Neuronal stem cell (in vitro differentiated cells): ENCODE measurements at places on chromosomes 11 and 22.

- no peak overlapping the region for H3K27ac ChIP-seq
- no peaks in the 10 kb centered on the region for H3K36me3 ChIP-seq
- H3K4me1 ChIP-seq = no peaks in the 10 kb centered on the region
- no peaks in the 10 kb centered on the region for H3K27me3 ChIP-seq
- DNase-seq = no peak
Measured at GRCh38 chr11:59857439-59858434, 8.6 kb downstream of the TCN1 start.

DNA sequence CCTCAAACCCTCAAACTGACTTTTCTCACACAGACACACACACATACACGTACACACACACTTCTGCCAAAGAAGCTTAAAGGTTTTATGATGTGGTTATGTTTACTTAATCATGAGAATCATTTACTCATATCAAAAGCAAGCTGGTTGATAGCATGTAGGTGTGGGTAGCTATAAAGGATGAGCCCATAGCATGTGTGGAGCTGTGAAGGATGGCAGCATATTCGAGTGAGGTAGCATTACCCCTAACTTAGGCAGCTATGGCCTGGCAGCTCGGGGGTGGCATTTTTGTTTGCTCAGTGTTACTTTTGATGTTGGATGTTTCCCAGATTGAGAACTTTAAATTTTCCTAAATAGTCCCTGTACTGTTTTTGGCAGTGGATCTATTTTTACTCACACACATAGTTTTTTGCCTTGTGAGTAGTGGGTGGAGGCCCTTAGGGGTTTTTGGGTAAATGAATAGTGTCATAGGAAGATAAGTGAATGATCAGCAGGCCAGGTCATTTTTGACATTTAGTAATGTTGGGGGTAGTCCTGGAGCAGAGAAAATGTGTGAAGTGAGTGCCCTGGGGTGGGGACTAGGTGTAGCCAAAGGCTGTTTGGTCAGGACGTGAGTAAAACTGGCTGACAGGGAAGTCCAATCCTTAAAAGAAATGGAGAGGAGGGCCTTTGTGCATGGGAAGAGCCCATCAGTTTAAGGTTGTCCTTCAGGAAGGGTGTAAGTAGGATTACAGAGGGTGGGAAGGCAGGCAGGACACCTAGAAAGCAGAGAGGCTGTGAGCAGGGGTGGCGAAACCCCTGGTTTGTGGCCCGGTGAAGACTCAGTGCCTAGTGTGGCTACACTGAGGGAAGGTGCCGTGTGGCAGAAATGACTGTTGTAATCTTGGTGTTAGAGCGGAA is 7.1 kb downstream of the YWHAH start:
- no peak overlapping the region for H3K4me3 ChIP-seq
- H3K27ac ChIP-seq = no peak overlapping the region
- DNase-seq = no peak
- no peaks in the 10 kb centered on the region for H3K27me3 ChIP-seq
- peaks cover 17% of the 10 kb centered on the region for H3K36me3 ChIP-seq

DNA sequence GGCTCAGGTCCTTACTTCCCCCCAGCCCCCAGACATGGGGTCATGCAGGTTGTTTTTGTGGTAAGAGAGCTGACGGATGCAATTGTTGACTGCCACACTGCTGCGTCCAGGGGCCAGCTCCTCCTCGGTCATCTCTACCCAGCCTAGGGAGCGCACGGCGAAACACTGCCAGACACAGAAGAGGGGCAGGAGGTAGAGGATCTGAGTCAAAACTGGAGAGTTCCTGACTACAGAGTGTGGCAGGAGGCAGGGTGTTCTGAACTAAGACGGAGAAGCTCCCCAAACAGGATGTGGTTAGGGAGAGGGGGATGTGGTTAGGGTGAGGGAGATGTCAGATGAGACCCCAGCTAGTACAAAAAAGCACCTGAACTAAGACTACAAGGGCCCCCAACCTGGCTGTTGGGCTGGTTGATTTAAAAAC is 12.3 kb downstream of the SMPD1 start:
- no peaks in the 10 kb centered on the region for H3K27me3 ChIP-seq
- peaks cover 31% of the 10 kb centered on the region for H3K36me3 ChIP-seq
- DNase-seq = no peak
- no peak overlapping the region for H3K27ac ChIP-seq
- peaks cover 37% of the 10 kb centered on the region for H3K4me1 ChIP-seq

DNA sequence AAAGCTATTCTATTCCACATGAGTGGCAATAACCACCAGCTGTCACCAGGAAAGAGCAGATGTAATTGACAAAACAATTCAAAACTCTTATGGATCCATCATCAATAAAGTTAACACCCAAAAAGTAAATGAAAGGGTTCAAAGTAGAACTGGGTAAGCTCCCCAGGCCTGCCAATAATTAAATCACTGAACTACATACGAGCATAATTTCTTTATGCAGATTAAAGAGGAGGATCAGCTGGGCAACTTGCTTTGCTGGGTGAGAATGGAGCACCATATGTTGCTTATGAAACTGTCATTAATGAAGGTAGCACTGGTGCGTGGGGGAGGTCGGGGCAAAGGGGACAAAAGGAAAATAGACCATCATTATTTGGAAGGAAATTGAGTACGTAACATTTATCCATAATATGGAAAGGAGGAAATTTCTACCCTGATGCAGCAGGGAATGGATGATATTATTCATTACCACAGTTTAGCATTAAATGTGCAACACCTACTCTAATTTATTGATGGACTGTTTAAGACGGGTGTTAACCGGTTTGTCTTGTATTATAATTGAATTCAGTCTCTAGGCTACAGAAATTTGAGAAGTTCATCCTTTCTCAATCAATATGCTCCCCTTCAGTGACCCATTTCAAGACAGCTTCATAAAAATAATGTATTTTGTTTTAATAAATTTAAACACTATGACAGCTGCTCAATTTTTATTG is 315.9 kb downstream of the CADM1 start:
- no peak overlapping the region for H3K27ac ChIP-seq
- no peaks in the 10 kb centered on the region for H3K27me3 ChIP-seq
- no peaks in the 10 kb centered on the region for H3K4me1 ChIP-seq
- DNase-seq = no peak
- no peaks in the 10 kb centered on the region for H3K36me3 ChIP-seq

- no peak for DNase-seq
- no peak overlapping the region for H3K27ac ChIP-seq
- no peak overlapping the region for H3K4me3 ChIP-seq
- peaks cover 19% of the 10 kb centered on the region for H3K27me3 ChIP-seq
- H3K4me1 ChIP-seq = no peaks in the 10 kb centered on the region
Measured at GRCh38 chr11:1892116-1892515, 421 bp upstream of the PRR33 start.

GRCh38 chr11:28038775-28039174 is 69.2 kb downstream of the KIF18A start:
- H3K27me3 ChIP-seq = no peaks in the 10 kb centered on the region
- no peak for DNase-seq
- H3K36me3 ChIP-seq = peaks cover 4% of the 10 kb centered on the region
- H3K4me1 ChIP-seq = no peaks in the 10 kb centered on the region
- no peak overlapping the region for H3K4me3 ChIP-seq

- H3K27ac ChIP-seq = no peak overlapping the region
- DNase-seq = no peak
- H3K4me1 ChIP-seq = no peaks in the 10 kb centered on the region
- H3K4me3 ChIP-seq = no peak overlapping the region
Measured at GRCh38 chr11:101912823-101913284, 2.0 kb upstream of the CEP126 start.

- no peak overlapping the region for H3K4me3 ChIP-seq
- no peaks in the 10 kb centered on the region for H3K36me3 ChIP-seq
- H3K27me3 ChIP-seq = no peaks in the 10 kb centered on the region
- no peaks in the 10 kb centered on the region for H3K4me1 ChIP-seq
Measured at GRCh38 chr11:60803273-60803936, 18.3 kb downstream of the MS4A10 start.

DNA sequence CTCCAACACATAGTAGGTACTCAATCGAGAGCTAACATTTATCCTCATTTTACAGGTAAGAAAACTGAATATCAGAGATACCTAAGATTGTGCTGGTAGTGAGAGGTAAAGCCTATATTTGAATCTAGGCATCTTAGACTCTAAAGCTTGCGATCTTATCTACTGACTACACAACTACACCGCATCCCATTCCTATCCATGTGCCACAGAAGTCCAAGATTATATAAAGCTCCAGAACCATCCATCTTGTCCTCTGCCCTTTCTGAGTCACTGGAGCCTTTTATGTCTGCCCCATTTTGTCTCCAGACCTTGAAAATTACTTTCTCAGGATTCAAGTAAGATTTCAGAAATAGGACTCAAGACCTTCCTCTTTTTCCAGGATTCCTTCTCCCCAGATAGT is 84.4 kb downstream of the OR5AK2 start:
- H3K36me3 ChIP-seq = no peaks in the 10 kb centered on the region
- DNase-seq = no peak
- no peaks in the 10 kb centered on the region for H3K4me1 ChIP-seq
- no peak overlapping the region for H3K27ac ChIP-seq

DNA sequence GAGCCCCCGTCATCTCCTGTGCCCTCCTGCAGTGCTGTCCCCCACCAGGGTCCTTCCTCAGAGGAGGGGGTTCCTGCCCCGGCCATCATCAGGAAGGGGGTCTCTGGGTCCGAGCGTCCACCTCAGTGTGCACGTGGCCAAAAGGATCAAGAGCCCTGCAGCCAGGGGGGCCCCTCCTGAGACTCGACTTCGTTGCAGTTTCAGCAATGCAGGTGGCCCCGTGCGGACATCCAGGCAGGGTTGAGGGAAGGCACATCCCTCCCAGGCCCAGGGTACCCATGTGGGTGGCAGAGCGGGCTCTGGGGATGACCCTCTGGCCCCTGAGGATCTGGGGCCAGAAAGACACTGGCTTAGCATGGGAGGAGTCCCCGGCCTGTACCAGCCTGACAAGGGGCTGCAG is 41.3 kb downstream of the LRP5 start:
- H3K36me3 ChIP-seq = peaks cover 53% of the 10 kb centered on the region
- H3K4me3 ChIP-seq = no peak overlapping the region
- H3K4me1 ChIP-seq = peaks cover 10% of the 10 kb centered on the region
- DNase-seq = no peak

DNA sequence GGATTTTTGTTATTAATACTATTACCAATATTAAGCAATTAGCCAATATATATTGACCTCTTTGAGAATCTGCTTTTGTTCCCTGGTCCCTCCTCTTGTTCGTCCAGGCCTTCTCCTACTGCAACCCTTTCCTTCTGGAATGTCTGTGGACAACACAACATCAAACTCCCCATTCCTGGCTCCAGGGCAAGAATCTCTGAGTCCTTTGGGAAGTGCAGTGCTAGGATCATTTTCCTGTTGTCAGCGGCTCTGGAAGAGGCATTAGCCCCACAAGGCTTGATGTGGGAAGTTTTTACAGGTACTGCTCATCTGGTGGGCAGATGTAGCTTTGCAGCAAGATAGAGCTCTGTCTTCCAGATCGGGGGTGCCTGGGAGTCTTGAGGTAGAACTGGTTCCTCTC is 74.3 kb downstream of the RPUSD4 start:
- no peak overlapping the region for H3K4me3 ChIP-seq
- H3K27me3 ChIP-seq = no peaks in the 10 kb centered on the region
- H3K4me1 ChIP-seq = peaks cover 22% of the 10 kb centered on the region
- DNase-seq = no peak
- H3K27ac ChIP-seq = no peak overlapping the region
- no peaks in the 10 kb centered on the region for H3K36me3 ChIP-seq

- no peak overlapping the region for H3K27ac ChIP-seq
- no peaks in the 10 kb centered on the region for H3K36me3 ChIP-seq
- H3K4me3 ChIP-seq = no peak overlapping the region
- H3K4me1 ChIP-seq = no peaks in the 10 kb centered on the region
- no peaks in the 10 kb centered on the region for H3K27me3 ChIP-seq
- DNase-seq = no peak
Measured at GRCh38 chr22:32717337-32718240, 83.9 kb upstream of the TIMP3 start.

DNA sequence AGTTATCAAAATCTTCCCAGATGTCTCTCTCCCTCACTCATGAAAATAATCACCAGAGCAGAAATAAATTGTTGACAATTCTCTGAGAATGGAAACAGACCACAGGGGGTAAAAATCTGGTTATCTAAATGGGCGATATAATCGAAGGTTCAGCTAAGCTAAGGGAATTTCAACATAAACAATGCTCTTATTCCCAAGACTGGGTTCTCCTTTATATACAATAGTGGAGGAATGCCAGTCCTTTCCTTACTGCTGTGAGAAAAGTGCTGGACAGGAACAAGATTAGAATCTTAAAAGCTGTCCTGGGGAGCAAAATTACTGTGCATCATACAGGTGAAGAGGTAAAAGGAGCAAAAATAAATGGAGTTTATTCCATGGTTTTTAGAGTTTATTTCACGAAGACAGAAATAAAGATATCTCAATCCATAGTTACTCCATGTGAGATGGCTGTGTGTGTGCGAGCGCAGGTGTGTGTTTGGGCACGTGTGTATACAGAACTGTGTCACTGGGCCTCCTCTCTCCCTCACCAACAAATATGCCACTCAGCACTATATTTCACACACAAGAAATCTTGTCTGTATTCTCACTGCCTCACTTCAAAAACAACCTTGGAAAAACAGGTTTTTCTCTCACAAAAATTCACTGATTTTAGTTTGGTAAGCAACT is 385.6 kb downstream of the DCDC1 start:
- peaks cover 12% of the 10 kb centered on the region for H3K4me1 ChIP-seq
- no peaks in the 10 kb centered on the region for H3K27me3 ChIP-seq
- no peak overlapping the region for H3K4me3 ChIP-seq
- no peak overlapping the region for H3K27ac ChIP-seq
- no peak for DNase-seq

GRCh38 chr11:117097389-117098268 is 599 bp downstream of the SIK3 start:
- H3K27me3 ChIP-seq = no peaks in the 10 kb centered on the region
- no peak for DNase-seq
- H3K27ac ChIP-seq = peak overlapping the region; percentile 45
- H3K4me1 ChIP-seq = peaks cover 22% of the 10 kb centered on the region
- H3K36me3 ChIP-seq = no peaks in the 10 kb centered on the region
- peak overlapping the region; percentile 99 for H3K4me3 ChIP-seq

DNA sequence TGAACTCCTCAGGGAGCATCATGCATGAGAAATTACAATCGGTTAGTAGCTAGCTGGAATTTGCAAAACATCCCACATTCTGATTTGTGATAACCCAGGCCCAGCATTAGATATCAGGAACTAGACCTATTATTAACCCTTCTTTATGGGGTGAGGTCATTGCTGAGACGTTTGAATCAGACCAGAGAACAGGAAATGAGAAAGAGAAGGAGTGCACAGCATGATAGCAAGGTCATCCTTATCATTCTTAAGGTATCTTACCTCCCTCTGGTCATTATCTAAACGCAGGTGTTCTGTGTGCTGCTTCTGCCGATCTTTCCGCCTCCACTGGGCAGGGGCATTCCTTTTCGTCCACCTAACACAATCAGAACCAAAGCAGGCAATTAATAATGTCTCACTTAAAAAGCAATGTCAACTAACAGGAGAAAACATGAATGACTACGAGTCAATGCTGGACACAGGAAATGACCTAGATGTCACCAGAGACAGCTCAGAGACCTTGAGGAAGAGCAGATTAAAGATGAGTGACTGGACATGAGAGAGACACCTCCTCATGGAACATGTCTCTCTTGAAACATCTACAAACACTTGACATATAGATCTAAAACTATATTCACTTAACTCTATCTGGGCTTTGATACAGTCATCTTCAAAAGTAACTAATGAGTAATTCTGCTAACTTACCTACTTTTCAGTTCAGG is 78.3 kb upstream of the SCUBE2 start:
- H3K4me1 ChIP-seq = no peaks in the 10 kb centered on the region
- no peak overlapping the region for H3K27ac ChIP-seq
- H3K36me3 ChIP-seq = peaks cover 90% of the 10 kb centered on the region
